Uterus (tissue), 4 donors: ENCODE measurements at places on chromosomes 6 and 20. TPM values are rescaled to one million over a fixed set of nuclear protein-coding genes. Genes with fewer than 3 reads are reported as not detected.

Gene COL10A1
- total RNA-seq = 0.07 TPM

Gene PAX1
- not detected for total RNA-seq

DNA sequence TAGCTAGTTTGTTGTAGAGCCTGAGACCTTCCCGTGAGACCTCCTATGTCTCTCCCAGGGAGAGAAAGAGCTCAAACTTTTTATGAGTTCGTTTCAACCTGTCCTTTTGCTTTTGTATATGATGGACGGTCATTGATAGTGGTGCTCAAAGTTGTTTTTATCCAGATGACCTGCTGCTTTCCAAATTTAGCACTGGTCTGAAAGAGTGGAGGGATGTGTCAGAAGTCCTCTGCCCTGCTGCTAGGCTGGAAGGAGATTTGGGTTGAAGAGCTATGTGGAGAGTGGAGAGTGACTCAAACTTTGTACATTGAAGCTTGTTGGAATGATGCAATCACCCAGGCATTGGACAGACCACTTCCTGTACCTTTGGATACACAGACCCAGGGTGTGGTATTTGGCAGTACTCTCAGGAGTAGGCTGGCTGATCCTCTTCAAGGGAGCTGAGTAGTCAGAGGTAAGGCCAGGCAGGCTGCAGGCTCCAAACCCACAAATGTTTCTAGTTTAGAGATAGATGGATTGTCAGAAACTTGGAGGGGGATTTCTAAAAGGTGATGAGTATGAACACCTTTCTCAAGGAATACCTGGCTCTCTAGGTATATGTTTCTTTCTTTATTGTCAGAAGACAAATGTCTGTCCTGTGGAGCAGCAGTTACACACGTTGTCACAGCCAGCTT lies 49.4 kb upstream of the RREB1 start:
- H3K27ac ChIP-seq = no peak overlapping the region
- H3K4me3 ChIP-seq = no peak overlapping the region
- no peaks in the 10 kb centered on the region for H3K36me3 ChIP-seq
- no peak for DNase-seq

GRCh38 chr6:170208182-170208601 lies 82.7 kb downstream of the DLL1 start:
- no peak overlapping the region for H3K27ac ChIP-seq
- H3K27me3 ChIP-seq = no peaks in the 10 kb centered on the region
- no peak overlapping the region for H3K4me3 ChIP-seq
- H3K36me3 ChIP-seq = no peaks in the 10 kb centered on the region
- no peaks in the 10 kb centered on the region for H3K4me1 ChIP-seq

DNA sequence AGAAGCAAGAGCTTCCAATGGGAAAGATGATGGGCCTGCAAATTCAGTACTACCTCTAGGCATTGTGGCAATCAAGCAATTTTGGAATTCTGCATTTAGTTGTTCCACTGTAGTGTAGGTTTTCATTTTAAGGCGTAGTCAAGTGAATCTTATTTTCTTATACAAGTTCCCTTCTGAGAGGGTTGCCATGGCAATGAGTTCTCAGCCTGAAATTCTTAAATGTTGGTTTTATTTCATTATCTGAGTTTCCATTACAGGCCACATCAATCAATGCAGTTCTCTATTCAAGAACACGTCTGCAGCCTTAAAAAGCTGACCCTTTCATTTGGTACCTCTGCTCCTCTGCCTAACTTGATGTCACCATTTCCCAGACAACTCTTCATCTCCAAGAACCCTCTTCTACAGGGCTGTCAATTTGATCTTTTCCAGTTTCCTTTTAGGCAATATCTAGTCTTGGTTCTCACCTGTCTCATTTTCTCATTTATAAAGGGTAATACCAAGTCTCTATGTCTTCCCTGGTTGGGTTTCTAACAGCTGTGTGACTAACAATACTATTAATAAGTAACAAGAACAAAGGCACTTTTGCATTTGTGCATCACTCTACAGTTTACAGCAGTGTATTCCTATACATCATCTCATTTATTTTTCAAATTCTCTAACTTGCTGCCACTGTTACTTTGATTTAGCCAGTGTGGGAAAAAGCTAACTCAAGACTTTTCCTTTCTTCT lies 898.2 kb upstream of the FLRT3 start:
- no peak overlapping the region for H3K27ac ChIP-seq
- no peaks in the 10 kb centered on the region for H3K36me3 ChIP-seq
- DNase-seq = no peak
- H3K4me1 ChIP-seq = no peaks in the 10 kb centered on the region

- H3K4me3 ChIP-seq = no peak overlapping the region
- no peak overlapping the region for H3K27ac ChIP-seq
- no peaks in the 10 kb centered on the region for H3K27me3 ChIP-seq
- H3K36me3 ChIP-seq = no peaks in the 10 kb centered on the region
Observed at GRCh38 chr6:166747644-166748595, 120.9 kb upstream of the RPS6KA2 start.
